Hypothalamus (tissue), 51 donors: ENCODE measurements at places on chromosomes 5 and 9.

DNA sequence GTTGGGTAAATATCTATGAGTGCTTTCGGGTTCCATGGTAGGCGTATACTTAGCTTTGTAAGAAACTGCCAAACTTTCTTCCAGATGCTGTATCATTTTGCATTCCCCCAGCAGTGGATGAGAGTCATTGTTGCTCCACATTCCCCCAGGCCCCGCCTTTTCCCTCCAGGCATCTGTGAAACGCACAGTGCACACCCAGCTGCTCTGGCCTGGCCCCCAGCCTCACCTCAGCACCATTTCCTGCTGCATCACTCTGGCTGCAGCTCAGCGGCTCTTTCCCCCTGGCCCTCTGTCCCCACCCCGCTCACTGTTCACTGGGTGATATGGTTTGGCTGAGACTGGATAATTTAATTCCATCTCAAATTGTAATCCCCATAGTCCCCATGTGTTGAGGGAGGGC is 76.6 kb upstream of the SPTLC1 start:
- DNase-seq, result no peak

- DNase-seq, result no peak
Observed at GRCh38 chr5:15823398-15823797, 323.4 kb downstream of the FBXL7 start.

- DNase-seq, result no peak
Observed at GRCh38 chr5:175872287-175873087, 1.1 kb downstream of the CPLX2 start.

GRCh38 chr9:98899408-98900056 is 44.2 kb upstream of the COL15A1 start:
- DNase-seq, result no peak

DNA sequence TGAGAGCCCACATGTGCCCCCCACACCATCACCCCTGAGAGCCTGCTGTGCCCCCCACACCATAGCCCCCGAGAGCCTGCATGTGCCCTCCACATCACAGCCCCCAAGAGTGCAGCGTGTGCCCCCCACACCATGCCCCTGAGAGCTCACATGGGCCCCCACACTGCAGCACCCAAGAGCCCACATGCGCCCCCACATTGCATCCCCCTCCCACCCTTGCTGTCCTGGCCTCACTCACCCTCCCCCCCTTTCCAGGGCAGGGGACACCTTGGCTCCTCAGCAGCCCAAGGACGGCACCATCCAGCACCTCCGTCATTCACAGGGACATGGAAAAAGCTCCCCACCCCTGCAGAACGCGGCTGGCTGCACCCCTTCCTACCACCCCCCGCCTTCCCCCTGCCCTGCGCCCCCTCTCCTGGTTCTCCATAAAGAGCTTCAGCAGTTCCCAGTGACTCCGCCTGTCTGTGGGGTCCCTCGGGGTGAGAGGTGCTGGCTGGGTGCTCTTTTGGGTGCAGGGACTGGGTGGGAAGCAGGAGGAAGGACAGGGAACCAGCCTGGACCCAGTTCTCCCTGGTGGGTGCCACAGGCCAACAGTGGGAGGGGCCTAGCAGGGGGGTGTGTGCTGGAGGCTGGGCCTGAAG is 5.0 kb downstream of the LCN1 start:
- DNase-seq, result no peak

- DNase-seq, result no peak
Observed at GRCh38 chr5:109249126-109249525, 160.6 kb downstream of the PJA2 start.

GRCh38 chr9:124013309-124014210 is 2.0 kb downstream of the LHX2 start:
- DNase-seq, result no peak

DNA sequence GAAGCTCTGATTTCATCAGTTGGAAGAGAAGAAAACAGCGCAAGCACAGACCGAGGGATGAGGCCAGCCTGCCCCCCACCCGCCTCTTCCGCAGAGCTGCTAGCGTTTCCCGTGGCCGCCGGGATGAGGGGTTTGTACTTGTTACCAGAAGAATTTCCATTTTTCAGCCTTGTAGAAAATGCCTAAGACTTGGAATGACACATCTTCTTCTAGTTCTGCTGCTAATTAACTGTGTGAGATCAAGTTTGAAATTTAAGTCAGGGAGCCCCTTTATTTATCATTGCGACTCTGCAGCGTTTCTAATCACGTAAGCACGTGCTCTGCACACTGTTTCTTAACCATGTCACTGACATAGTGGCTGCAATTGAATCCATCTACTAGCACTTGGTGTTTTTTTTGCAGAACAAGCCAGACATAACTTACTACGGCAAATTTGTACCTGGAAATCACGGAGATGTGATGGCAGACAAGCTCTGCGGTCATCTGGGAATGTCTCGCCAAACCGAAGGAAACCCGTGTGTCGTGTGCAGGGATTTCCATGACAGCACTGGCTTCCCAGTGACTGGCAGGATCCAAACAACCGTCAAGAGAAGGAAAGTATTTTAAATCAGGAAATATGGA is 41.8 kb upstream of the ROR2 start:
- no peak for DNase-seq

GRCh38 chr9:133594310-133594709 is 14.9 kb downstream of the FAM163B start:
- DNase-seq, result no peak

GRCh38 chr9:34372467-34373011 is 4.2 kb downstream of the MYORG start:
- DNase-seq, result no peak

DNA sequence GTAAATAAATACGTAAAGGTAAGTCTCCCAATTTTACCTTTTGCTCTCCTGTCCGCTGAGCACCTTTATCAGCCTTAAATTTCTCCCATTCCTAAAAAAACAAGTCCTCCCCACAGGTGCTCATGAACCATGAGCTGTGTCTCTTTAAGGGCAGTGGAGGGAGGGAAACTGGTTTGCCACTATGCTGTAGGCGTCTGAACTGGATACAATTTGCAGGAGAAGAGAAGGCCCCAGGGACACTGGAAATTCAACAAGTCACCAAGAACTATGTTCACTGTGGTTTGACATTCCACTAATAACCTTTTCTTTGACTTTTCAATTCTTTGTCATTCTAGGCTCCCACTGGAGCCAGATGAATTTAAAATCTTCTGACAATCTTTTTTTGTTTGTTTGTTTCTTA is 72.2 kb downstream of the LHFPL2 start:
- no peak for DNase-seq

DNA sequence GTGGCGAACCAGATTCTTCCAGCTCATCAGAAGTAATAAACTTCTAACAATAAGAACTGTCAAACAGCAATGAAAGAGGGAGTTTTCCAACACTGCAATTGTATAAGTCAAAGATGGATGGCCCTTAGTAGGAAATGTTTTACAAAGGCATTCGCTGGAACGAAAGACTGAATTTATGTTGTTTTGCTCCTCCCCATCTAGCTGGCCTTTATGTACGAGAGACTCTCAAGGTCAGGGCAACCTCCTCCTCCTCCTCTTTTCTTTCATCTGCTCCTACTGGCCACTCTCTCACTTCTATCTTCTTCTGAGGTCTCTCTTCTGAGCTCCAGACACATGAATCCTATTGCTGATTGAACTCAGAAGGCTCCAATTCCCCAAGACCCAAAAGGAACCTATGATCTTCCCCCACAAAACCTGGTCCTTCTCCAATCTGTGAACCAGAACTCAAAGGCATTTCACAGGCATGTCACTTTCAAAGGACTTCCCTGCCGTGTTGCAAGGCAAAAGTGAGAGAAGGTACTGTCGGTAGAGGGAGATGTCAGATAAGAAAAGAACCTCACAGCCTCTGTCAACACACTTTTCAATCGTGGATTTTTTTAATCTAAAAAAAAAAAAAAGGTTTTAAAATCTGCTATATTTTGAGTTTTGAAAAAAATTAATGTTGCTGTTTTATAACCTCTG is 28.5 kb upstream of the PUM3 start:
- DNase-seq, result no peak

GRCh38 chr9:125894566-125894965 is 147.4 kb downstream of the PBX3 start:
- DNase-seq, result no peak
